ENCODE measurements at places on chromosomes 3 and 15.

DNA sequence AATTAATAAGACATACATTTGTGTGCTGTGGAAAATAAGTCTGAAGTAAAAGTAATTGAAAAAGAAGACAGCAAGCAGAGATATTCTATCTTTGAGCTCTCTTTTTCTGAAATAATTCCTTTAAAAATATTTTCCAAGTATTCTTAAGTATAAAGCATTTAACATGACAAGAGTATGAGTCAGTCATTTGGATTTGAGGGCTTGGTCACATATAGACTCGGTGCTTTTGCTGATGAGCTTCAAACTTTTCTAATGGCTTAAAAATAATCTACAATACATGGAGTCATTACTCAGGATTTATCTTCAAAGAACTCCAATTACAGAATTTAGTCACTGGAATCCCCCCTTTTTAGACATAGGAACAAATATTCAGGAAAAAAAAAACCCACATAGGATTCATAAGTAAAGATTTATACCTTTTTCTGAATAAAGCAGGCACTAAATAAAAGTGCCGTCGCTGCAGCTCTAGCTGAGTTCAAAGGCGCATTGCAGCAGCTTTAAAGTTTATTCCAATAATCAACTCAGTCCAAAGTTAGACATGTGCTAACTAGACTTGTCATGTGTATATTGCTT, 147.5 kb downstream of the CTNNB1 start:
- no peak for DNase-seq

- no peak for DNase-seq
These were observed 23.6 kb downstream of the SETD5 start for GRCh38 chr3:9420850-9421549.

GRCh38 chr3:194337965-194338753, 13.0 kb downstream of the CPN2 start:
- DNase-seq, result no peak

DNA sequence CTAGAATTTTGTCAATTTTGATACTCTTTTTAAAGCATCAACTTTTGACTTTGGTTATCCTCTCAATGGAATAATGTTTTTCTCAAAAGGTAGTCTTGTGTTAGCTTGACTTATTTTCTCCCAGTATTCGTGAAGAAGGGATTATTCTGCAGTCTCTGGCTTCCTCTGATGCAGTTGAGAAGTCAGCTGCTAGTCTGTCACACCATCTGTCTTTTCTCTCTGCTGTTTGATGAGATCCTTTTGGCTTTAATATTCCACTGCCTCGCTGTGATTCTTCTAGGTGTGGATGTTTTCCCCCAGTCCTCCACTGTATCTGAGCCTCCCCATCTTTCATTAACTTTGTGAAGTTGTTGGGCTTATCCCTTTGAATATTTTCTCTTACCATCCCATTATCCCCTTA, 141.0 kb downstream of the WDR72 start:
- DNase-seq, result no peak

DNA sequence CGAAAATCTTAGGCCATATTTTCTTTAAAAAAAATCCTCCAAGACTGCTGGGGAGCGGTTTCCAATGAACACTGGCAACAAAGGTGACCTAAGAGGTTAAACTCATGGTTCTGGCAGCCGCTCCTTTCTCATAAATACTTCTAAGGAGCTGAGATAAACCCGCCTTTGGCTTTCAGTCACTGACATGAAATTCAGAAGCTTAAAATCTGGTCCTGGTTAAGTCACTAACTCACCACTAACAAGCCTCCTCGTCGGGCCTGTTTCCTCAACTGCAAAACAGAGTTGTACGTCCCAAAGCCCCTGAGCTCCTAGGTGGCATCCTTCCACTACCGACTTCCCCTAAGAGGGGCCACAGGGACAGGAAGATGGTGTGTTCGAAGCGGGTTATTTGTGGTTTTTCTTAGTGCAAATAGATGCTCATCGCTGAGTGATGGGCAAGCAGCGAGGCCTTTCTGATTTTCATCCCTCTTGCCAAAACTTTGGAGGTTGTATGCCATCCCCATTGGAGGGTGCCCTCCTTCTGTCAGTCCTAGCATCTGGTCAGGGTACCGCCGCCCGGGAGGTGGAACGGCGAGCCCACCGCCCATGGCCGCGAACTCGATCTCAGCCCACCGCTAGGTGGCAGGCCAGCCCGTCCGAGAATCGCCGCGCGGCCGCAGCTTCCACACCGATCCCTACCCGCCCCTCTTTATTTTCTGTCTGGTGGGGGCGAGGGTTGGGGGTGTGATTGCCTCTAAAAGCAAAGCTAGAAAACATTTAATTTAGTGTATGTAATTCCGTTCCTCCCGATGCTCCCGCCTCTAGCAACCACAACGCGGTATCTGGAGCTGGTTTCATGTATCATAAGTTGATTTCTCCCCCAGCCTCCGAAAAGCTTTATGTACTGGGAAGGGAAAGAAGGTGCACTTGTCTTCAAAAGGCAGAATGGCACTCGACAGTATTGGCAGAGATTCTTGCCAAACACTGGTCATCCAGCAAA, 4.6 kb downstream of the BCL6 start:
- no peak for DNase-seq

- no peak for DNase-seq
These were observed 32.5 kb downstream of the PHC3 start for GRCh38 chr3:170149016-170149415.

GRCh38 chr3:89946884-89947283, 839.5 kb downstream of the EPHA3 start:
- DNase-seq, result no peak

GRCh38 chr3:58521917-58522631, 14.9 kb downstream of the ACOX2 start:
- no peak for DNase-seq

DNA sequence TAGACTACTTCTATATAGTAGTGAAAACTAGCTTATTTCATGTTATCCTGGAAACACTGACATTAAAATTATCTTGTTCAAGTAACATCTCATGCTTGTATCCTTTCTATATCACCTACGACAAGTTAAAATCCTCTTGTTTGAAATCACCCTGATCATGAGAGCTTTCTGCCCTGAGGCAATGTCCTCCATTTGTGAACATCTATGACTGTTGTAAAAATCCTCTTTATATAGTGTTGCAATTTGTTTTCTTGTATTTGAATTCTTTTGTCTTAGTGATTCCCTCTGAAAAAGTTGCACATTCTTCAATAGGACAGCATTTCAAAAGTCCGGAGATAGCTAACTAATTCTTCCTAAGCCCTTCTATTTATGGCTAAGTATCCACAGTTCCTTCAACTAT, 480.3 kb downstream of the NSUN3 start:
- DNase-seq, result no peak

- no peak for DNase-seq
These were observed 201.7 kb upstream of the MLF1 start for GRCh38 chr3:158369279-158369678.

All from activated CD8-positive, alpha-beta memory T cell treated with anti-CD3 and anti-CD28 coated beads for 4 hours (primary cell).